ENCODE measurements at places on chromosomes 12 and 14.

DNA sequence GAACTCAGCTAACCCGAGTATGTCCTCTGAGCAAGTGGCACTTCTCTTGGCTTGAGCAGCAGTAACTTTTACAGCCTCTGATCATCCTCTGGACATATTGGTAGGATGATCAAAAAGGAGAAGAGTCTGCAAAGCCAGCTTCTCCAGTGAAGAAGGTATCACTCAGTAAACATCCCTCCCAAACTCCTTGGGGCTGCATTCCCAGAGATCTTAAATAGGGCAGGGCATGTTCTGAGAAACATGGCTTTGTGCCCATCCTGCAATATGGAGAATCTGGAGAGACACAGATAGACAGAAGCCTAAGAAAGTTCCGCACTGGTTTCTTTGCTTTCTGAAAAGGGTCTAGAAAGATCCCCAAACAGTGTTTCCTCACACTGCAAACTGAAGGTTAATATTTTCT lies 65.4 kb downstream of the RBM19 start:
- no peak for DNase-seq

- no peak for DNase-seq
Measured at GRCh38 chr14:61428261-61428660, 106.9 kb downstream of the PRKCH start.

GRCh38 chr12:7092229-7092985 lies at the start of gene C1R:
C1R (minus strand) TSS chr12:7092445; CDS start chr12:7092388, 57 bp downstream.
- peak; percentile 58 for DNase-seq

GRCh38 chr14:70585231-70585630 lies 15.2 kb downstream of the MED6 start:
- DNase-seq = no peak

- no peak for DNase-seq
Measured at GRCh38 chr12:117582135-117582784, 220.8 kb upstream of the NOS1 start.

DNA sequence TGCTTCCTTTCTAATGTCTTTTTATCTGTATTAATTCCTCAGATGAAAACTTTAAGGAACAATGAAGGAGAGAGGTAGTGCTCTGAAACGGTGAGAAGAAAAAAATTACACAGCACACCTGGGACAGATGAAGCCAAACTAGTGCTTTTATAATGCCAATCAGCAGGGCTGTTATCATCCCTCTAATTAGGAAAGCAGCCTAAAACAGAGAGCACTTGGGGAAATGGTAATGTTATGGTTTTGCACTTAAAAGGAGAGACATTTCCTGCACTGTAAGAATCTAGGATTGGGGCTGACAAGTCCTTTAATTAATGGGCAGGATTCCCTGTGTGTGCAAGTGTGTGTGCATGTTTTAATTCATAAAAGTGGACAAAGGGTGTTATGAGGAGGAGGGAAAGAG lies 4.8 kb upstream of the LMO3 start:
- no peak for DNase-seq

GRCh38 chr12:96719660-96720362 lies 187.2 kb upstream of the NEDD1 start:
- DNase-seq = no peak

- no peak for DNase-seq
Measured at GRCh38 chr14:57578801-57579200, 85.1 kb upstream of the CCDC198 start.

DNA sequence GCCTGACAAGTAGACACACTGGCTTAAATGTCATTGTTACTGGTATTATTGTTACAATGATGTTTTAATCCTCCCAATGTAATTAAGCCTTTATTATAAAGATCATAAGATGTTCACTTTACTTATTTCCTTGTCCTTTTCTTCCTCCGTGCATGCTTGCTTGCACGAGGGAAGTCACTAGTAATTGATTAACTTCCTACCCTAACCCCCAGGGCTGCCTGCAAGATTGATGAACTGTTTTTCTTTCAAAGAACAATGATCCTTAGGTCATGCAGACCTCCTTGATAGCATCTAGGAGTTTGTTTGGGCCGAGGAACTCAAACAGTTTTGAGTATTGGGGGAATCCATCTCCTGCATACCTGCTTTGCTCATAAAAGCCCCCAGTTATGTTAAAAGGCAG lies 43.0 kb downstream of the GLRX5 start:
- DNase-seq = no peak

DNA sequence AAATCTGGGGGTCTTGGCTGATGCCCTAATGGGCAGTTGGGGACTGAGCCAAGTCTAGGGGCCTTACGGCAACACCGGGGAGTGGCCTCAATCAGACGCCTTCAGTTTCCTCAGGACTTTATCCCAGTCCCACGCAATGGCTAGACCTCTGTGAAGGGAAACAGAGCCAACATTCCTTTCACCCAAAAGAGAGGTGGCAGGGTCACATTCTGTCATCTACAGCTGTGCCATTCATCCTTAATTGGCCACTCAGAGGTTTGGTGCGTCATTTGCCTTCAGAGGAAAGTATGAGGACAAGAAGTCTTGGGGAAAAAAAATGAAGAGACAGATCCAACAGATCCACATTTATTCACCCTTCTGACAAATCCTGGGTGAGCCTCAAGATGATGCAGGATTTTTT lies 166.9 kb upstream of the AVPR1A start:
- no peak for DNase-seq

GRCh38 chr14:85142982-85143381 lies 387.0 kb upstream of the FLRT2 start:
- no peak for DNase-seq

- DNase-seq = no peak
Measured at GRCh38 chr14:23548351-23549318, 2.9 kb downstream of the ZFHX2 start.

GRCh38 chr12:54891717-54892478 lies 37.6 kb downstream of the MUCL1 start:
- DNase-seq = no peak

DNA sequence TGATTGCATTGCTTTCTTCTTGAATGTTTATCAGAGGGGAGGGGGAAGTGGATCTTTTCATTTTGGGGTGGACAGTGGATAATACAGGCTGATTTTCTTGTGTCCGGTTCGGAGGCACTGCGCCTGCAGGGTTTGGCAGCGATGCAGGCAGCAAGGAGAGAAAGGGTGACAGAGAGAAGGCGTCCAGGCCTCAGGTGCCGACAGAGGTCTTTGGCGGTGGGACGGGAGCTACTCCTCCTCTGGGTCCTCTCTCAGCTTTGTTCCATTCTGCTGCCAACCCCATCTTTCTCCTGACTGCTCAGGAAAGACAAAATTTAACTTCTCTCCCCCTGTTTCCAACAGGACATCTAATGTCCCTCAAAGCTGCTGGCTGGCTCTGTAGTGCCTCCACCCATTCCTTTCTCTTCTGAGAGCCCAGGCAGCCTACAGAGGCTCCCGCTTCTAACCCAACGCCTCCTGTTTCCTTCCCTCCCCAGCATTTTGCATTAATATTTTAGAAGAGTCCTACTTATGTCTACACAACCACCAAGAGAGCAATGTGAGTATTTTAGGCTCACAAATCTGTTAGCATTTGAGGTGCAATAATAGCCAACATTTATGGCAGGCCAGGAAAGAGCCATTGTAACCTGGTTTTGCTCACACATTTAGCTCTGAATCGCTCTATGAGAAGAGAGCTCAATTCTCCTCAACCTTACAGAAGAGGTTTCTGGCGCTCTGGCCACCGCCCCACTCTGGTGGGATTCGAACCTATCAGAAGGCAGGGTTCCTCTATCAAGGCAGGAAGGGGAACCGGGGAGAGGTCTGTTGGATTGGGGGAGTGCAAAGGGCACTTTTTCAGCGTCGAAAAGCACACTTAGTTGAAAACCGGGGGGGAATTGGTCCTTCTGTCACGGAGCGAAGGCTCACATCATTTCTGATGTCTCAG lies 7.1 kb upstream of the TBX5 start:
- no peak for DNase-seq

- no peak for DNase-seq
Measured at GRCh38 chr12:113663396-113663795, 191.7 kb upstream of the LHX5 start.

All from activated T-cell treated with anti-CD3 and anti-CD28 coated beads for 4 hours (primary cell).